Mammary microvascular endothelial cell (primary cell): ENCODE measurements at places on chromosomes 16 and 17. TPM values are rescaled to one million over a fixed set of nuclear protein-coding genes. Genes with fewer than 3 reads are reported as not detected.

TBC1D28 gene
- not detected in 2 replicates for total RNA-seq

AANAT gene
- total RNA-seq: not detected in 2 replicates

ACSM3 gene
- 0.33 and 0.44 TPM in 2 replicates for total RNA-seq

PPL gene
- total RNA-seq: 0.47 and 0.64 TPM in 2 replicates

C16orf96 gene
- 0.05 TPM in 1 of 2 replicates, not detected in the other for total RNA-seq

C16orf92 gene
- not detected in 2 replicates for total RNA-seq

CBX2 gene
- 11.3 and 12.0 TPM in 2 replicates for total RNA-seq

GCGR gene
- not detected in 2 replicates for total RNA-seq

NBR1 gene
- total RNA-seq: 51.3 and 60.7 TPM in 2 replicates

SLC13A2 gene
- total RNA-seq: not detected in 2 replicates

PDIA2 gene
- total RNA-seq: 0.07 TPM in 1 of 2 replicates, not detected in the other

TP53TG3F gene
- not detected in 2 replicates for total RNA-seq

ORAI3 gene
- 17.9 and 27.5 TPM in 2 replicates for total RNA-seq

METTL23 gene
- total RNA-seq: 22.5 and 28.0 TPM in 2 replicates

USP6 gene
- not detected in 2 replicates for total RNA-seq
